BE2C (cell line): ENCODE measurements at places on chromosomes 3 and 15.

DNA sequence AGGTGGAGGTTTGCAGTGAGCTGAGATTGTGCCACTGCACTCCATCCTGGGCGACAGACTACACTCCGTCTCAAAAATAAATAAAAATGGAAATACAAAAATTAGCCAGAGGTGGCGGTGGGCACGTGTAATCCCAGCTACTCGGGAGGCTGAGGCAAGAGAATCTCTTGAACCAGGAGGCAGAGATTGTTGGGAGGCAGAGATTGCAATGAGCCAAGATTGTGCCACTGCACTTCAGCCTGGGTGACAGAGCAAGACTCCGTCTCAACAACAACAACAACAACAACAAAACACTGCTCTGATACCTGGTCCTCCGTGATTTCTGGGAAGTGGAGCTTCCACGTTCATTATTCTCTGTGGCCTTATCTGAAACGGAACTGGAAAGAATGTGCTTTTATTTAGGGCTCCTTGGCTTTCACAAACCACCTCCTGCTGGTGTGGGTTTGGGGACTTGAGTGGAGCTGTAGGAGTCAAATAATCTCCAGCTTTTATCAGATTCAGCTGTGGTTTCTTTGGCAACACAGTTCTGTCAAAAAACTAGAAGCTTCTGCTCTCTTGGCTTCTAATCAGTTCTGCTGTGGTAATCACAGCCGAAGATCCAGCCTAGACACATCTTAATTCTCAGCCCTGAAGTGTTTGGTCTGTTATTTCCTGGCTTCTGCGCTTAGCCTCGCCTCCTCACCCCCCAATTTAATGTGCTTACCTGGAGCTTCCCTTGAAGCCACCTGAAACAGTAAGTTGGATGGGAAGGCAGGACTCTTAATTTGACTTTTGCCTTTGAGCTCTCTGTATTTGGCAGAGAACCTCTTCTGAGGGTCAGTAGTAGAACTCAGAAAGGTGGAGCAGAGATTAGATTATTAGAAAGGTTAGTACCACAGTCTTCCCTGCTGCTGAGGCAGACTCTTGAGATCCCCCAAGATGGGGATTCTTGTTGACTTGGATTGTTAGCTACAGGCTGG lies 21.4 kb downstream of the IRAK2 start:
- DNase-seq = no peak

DNA sequence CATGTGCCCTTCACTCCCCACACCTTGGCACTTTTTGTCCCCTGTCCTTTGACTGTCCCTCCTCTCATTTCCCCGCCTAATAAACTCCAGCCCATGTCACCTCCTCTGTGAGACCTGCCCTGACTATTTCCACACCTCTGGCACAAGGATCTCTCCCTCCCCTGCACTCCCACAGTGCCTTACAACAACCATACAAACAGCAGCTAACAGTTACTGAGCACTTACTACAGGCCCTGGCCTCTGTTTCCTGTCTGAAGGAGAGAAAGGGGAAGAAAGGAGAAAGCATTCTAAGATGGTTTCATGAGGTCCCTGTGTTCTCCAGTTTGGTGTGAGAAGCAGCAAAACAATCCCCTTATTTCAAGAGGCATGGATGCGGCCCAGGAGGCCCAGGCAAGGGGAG lies 20.0 kb upstream of the TRH start:
- DNase-seq = no peak

- no peak for DNase-seq
Observed at GRCh38 chr15:92675485-92675884, 19.9 kb upstream of the FAM174B start.

DNA sequence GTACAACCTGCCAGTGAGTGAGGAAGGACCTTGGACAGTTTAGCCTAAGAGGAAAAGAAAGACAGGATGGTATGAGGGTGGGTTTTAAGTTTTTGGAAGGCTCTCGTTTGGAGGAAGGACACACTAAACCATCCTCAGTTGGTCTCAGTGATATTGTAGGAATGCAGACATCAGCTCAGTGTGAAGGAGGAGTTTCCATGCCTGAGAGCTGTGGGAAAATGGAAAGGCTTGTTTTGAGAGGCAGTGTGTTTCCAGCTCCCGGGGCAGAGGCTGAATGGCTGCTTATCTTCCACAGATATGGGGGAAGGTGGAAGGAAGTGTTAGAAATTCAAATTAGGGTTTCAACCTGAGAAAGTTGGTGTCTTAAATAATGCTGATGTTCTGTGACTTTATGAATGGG lies 89.6 kb upstream of the MYZAP start:
- DNase-seq = no peak

DNA sequence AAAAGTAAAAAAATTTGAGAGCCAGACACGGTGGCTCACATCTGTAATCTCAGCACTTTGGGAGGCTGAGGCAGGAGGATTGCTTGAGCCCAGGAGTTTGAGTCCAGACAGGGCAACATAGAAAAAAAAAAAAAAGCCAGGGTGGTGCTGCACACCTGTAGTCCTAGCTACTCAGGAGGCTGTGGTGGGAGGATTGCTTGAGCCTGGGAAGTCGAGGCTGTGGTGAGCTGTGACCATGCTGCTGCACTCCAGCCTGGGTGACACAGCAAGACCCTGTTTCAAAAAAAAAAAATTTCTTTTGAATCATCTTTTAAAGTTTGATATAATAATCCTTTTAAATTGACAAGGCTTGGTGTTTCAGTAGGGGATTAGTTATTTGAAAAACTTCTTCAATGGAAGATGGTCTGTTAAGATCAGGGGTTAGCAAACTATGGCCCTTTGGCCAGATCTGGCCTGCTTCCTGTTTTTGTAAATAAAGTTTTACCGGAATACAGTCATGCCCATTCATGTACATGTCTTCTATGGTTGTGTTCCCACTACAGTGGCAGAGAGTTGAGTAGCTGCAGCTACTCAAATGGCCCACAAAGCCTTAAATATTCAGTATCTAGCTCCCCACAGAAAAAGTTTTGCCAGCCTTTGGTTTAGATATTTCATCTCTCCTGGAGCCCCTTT lies 28.9 kb downstream of the CDAN1 start:
- DNase-seq = no peak

DNA sequence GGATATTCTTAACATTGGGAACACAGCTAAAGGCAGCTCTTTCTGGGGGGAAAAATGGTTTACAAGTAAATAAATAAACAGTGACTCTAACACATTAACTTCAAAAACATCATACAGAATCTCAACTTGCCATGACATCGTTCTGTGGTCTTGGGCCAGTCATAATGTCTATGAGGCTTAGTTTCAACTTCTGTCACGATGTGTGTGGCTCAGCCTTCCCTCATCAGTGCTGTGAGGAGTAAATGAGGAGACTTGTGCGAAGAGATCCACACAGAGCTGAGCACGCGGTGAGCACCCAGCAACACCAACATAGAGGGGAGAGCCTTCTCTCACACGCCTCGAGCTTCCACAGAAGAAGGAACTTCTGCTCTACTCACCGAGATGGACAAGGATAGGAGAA lies 49.0 kb downstream of the DZIP1L start:
- no peak for DNase-seq

DNA sequence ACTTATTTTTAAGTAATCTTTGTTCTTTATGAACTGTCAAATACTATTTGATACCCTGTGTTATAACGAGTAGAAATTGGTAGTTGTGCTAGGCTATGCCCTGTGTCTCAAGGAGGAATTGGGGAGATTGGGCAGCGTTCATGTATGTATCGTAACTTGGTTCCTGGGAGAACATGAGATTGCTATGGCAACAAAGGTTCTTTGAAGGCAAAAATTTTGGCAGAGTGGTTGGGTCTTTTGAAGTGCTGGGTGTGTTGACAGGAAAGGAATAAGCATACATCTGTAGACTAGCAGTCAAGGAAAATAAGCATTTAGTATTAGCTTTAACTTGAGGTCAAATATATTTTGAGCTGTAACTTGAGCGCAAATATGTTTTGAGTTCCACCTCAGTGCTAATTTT lies 45.3 kb downstream of the TCF12 start:
- DNase-seq = no peak

DNA sequence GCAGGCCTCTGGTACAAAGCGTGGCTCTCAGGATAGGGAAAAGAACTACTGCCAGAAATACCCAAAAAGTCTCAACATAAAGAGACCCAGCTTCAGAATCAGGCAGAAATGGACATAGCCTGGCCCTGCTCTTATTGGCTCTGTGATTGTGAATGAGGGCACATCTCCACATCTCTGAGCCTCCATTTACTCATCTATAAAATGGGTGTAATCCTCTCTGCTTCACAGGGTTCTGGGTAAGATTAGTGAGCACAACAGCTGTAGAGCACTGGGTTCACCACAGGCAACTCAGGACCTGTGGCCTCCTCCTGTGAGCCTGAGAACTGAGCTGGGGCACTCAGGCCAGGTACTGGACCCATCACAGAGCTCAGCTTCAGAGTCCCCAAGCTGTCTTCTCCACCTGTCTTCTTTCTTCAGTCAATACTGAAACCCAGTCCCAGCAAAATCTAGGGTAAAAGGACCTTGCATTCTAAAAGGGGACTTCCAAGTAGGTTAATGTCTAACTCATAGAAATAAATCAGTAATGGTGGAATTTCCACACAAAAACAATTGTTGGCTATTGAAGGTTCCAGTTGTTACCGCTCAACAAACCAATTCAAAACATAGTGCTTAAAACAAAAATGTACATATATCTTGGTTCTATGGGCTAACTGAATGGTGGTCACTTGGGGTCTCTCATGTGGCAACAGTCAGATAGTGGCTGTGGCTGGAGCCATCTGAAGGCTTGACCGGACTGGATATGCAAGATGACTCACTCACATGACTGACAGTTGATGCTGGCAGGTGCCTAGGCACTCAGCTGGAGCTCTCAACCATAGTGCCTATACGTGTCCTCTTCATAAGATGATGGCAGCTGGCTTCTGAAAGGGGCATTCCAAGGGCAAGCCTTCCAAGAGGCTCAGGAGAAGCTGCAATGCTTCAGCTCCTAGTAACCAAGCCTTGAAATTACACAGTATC lies 47.3 kb downstream of the TRIM42 start:
- no peak for DNase-seq

DNA sequence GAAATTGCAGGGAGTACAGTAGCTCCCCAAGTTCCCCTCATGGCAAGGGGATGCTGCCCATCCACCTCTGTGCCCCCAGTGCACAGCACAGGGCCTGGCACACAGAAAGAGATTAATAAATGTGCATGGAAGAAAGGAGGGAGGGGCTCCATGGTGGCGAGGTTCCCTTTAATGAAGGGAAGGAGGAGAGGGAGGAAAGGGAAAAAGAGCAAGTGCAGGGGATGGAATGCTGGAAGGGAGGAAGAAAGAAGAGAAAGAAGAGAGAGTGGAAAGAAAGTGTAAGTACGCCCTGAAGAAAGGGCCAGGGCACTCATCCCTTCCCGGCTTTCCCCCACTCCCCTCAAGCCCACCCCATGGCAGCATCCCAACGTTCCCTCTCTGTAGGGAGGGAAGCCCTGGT lies 1.5 kb upstream of the VIPR1 start:
- no peak for DNase-seq

DNA sequence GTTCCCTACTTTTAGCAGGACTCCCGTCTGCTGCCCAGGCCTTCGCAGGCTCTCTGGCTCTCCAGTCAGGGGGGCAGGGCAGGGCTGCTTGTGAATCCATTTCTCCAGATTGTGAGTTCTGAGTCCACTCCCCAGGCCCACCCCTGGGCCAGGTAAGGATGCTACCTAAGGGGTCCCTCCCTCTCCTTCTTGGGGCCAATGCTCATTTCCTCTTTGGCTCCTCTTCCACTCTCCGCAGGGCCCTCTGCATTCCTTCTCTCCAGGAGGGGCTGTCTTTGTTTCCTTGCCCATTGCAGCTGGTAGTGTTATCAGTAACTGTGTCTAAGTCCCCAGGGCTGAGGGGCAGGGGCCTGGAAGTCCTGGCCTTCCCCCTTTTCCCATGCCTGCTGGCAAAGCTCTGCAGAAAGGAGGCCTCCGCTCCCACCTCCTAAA lies 13.0 kb upstream of the CACNA2D2 start:
- DNase-seq = peak; percentile 83

GRCh38 chr3:180354214-180354613 lies 247.7 kb upstream of the TTC14 start:
- no peak for DNase-seq

- DNase-seq = peak; percentile 43
Observed at GRCh38 chr3:50164984-50165909, 10.1 kb downstream of the SEMA3F start.
